ENCODE measurements at places on chromosomes 3 and 15.

DNA sequence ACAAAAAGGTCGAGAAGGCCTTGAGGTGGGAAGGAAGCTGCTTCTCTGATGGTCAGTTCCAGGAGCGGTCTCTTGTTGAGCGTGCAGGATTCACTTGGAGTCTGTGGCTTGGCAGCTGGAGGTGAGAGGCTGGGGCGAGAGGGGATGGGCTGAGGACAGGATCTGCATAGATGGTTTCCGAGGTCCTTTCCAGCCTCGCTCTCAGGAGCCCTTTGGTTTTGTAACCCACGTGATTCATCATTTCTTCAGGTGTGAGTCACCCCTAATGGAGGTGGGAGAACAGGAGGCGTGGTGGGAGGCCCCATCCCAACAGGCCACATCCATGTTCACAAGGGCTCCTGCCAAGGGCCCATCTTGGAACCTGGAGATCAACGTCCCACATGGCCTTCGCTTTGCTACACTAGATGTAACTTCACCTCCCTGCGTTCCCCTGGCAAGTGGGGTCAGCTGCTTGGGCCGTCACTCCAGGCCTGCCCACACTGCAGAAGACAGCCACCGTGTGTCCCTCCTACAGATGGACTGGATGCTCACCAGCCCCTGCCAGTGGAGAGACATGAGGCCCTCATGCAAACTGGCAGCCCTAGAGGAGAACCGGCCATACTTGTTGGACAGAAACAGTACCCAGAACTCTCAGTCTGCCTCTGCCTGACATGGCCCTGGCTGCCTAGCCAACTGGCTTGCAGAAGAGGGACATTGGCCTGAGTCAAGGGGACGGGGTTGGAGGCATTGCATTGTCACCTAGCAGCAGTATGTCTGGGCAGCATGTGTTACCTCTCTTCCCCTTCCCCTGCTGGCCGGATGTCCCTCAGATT lies 1.6 kb upstream of the PCSK6 start:
- no peak for DNase-seq

GRCh38 chr15:99925661-99926461 lies 192.6 kb upstream of the LYSMD4 start:
- peak; percentile 27 for DNase-seq

GRCh38 chr3:61936344-61936937 lies 375.1 kb downstream of the PTPRG start:
- no peak for DNase-seq

DNA sequence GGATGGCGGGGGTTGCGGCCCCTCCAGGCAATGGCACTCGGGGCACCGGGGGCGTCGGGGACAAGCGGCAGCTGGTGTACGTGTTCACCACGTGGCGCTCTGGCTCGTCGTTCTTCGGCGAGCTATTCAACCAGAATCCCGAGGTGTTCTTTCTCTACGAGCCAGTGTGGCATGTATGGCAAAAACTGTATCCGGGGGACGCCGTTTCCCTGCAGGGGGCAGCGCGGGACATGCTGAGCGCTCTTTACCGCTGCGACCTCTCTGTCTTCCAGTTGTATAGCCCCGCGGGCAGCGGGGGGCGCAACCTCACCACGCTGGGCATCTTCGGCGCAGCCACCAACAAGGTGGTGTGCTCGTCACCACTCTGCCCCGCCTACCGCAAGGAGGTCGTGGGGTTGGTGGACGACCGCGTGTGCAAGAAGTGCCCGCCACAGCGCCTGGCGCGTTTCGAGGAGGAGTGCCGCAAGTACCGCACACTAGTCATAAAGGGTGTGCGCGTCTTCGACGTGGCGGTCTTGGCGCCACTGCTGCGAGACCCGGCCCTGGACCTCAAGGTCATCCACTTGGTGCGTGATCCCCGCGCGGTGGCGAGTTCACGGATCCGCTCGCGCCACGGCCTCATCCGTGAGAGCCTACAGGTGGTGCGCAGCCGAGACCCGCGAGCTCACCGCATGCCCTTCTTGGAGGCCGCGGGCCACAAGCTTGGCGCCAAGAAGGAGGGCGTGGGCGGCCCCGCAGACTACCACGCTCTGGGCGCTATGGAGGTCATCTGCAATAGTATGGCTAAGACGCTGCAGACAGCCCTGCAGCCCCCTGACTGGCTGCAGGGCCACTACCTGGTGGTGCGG lies 1.9 kb downstream of the CHST2 start:
- peak; percentile 34 for DNase-seq

- no peak for DNase-seq
These were observed 345.7 kb downstream of the SV2B start for GRCh38 chr15:91445695-91446228.
